A549 treated with Hydrocortisone at 1 μM for 4 hours (cell line): ENCODE measurements at places on chromosomes 3 and 15. TPM values are rescaled to one million over a fixed set of nuclear protein-coding genes. Genes with fewer than 3 reads are reported as not detected.

The GUCA1C gene
- total RNA-seq = not detected in 5 replicates

The MORF4L1 gene
- 343 to 671 TPM (median 381 TPM) in 5 replicates for total RNA-seq

The SEMA3G gene
- 0.03 to 0.16 TPM (median 0.06 TPM) in 5 replicates for total RNA-seq

The BTLA gene
- 0.08 TPM in 1 of 5 replicates, not detected in the others for total RNA-seq

The GNB4 gene
- 11.0 to 18.4 TPM (median 16.6 TPM) in 5 replicates for total RNA-seq
